NCI-H2107 (cell line): ENCODE measurements at places on chromosomes 1 and 21.

DNA sequence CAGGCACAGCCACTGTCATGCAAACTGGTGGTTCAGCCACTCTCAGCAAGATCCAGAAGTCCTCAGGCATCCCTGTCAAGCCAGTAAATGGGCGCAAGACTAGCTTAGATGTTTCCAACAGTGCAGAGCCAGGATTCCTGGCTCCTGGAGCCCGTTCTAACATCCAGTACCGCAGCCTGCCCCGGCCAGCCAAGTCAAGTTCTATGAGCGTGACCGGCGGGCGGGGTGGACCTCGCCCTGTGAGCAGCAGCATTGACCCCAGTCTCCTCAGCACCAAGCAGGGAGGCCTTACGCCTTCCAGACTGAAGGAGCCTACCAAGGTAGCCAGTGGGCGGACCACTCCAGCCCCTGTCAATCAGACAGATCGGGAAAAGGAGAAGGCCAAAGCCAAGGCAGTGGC, 46.6 kb upstream of the IPO9 start:
- no peak for DNase-seq

GRCh38 chr1:221743416-221744208, 1.7 kb upstream of the DUSP10 start:
- DNase-seq, result no peak

DNA sequence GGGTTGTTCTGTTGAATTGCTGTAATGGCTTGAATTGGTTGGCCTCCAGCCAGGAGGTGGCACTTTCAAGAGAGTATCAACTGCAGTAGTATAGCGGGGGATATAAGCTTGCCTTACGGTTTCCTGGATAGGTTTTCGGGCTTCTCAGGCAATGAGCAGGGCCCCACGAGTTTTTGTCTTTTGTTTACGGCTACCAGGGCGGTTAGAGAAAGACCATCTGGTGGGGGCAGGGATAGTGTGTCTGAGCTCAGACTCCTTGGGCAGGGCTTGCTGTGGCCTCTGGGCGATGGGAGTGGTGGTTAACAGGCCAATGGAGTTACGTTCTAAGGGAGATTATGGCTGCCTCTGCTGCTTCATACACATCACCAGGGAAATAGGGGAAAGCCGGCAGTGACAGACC, 62.8 kb downstream of the DTL start:
- no peak for DNase-seq

DNA sequence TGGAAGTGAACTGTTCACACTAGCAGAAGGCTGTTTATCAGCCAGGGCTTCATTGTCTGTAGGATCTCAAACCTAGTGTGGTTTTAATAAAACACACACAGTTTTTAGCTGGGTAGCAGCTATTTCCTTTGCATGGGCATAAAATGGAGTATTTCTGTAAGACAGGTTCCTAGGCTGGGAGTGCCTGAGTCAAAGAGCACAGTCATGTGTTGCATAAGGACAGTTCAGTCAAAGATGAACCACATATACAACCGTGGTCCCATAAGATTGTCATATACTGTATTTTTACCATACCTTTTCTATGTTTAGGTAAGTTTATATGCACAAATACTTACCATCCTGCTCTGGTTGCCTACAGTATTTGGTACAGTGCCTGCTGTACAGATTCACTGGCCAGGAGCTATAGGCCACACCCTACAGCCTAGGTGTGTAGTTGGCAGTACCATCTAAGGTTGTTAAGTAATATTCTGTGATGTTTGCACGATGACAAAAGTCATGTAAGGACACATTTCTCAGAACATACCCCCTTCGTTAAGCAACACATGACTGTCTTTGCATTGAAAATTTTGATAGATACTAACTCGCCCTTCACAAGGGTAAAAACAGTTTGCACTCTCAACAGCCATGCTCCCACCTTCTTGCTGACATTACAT, 17.2 kb downstream of the LGALS8 start:
- DNase-seq, result no peak

DNA sequence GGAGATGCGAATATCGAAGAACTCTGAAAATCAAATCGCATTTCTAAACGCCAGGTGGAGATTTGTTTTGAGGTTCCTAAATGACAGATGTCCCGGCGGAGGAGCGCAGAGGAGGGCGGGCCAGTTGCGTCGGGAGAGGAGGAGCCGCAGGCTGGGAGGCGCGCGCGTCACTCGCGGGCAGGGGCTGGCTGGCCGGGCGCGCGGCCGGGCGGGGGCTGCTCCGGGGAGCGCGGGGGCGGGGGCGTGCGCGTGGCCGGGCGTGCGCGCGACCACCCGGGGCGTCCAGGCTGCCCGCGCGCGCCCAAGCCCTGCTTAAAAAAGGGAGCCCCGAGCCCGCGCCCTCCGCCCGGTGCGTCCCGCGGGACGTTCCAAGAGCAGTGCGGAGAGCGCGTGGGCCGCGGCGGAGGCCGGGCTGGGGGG, 47.3 kb downstream of the H3-3A start:
- DNase-seq, result peak; percentile 79

- no peak for DNase-seq
Measured at GRCh38 chr21:38912102-38912629, 106.4 kb downstream of the ETS2 start.

GRCh38 chr21:44880405-44881197, 7.1 kb upstream of the PTTG1IP start:
- no peak for DNase-seq

GRCh38 chr1:189103956-189104355, 1373.7 kb downstream of the BRINP3 start:
- no peak for DNase-seq

GRCh38 chr1:245591346-245592188, 436.8 kb downstream of the KIF26B start:
- DNase-seq, result no peak

DNA sequence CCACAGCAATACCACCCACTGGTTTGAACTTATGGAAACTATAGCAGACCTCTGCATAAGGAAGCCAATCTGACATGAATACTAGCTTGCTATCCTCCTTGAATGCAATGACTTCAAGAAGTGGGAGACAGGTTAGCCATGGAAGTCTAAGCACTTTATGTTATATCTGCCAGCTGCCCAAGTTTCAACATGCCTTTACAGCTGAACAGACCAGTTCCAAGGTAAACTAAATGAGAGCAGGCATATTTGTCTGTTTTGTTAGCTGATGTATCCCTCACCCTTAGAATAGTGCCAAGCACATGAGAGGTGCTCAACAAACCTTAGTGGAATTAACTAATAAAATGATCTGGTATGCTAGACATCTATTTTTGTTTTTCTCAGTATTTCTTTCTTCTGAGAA, 65.1 kb downstream of the ALG14 start:
- no peak for DNase-seq

DNA sequence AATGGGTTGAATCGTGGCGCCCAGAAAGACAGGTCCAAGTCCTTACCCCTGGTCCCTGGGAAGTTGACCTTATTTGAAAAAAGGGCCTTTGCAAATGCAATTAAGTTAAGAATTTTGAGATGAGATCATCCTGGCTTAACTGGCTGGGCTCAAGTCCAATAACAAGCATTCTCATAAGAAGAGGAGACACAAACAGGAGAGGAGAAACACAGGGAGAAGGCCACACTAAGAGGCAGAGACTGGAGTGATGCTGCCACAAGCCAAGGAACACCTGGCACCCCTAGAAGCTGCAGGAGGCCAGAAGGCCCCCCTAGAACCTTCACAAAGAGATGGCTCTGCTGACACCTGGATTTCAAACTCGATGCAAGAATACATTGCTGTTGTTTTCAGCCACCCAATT, 44.6 kb downstream of the PDPN start:
- no peak for DNase-seq

- no peak for DNase-seq
Measured at GRCh38 chr1:171683870-171684269, 31.4 kb upstream of the MYOC start.

- DNase-seq, result no peak
Measured at GRCh38 chr1:8653878-8654277, 163.6 kb downstream of the RERE start.

DNA sequence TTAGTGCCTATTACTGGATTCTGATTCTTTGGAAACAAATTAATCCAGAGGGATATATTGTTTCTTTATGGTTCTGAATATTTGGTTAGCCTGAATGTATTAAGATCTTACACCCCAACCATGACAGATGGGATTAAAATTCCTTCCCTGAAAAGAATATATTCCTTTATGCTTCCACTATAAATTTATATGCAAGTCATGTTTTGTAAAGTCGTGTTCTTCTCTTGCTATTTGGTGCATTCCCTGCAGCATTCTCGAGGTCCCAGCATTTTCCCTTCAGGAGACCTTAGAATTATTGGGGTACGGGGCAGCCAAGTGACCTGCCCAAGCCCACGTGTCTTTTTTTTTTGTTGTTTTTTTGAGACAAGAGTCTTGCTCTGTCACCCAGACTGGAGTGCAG, 62.4 kb downstream of the DISC1 start:
- DNase-seq, result no peak

DNA sequence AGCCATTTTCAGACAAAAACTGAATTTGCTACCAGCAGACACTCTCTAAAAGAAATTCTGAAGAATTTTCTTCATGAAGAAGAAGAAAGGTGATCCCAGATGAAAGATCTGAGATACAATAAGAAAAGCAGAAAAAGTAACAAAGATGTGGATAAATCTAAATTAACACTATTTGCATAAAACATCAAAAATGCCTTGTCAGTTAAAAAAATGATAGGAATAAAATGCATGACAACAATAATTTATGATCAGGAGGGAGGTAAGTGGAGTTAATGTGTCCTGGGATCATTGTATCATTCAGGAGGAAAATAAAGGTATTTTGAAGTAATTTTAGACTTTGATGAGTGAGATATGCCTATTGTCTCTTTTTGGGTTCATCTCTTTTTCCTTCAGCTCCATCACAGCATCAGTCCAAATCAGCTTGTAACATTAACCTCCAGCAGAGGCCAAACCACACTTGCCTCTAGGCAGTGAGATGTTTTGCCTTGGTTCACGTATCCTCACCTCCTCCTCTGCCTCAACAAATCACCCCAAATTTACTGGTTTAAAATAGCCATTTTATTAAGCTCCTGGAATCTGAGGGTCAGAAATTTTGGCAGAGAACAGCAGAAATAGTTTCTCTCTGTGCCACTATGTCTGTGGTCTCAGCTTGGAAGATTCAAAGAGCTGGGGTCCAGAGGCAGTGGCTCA, 76.9 kb upstream of the HIVEP3 start:
- no peak for DNase-seq

DNA sequence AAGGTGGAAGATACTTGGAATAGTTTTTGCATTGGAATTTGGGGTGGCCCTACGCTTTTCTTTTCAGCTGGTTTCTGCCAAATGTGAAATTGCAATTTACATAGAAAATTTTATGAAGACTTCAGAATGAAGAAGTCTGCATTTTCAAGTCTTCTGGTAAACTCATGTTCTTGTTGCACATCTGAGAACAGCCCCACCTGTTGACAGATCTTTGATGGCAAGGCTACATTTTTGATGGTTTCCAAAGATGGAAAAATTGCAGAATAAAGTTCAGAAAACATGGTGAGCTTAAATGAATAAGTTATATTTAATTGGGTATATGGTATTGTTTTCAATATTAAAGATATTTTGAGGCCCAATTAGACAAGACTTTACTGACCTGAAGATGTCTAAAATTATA, 25.4 kb downstream of the OLFM3 start:
- DNase-seq, result no peak

GRCh38 chr1:89287181-89288050, 14.8 kb upstream of the GBP5 start:
- DNase-seq, result no peak

- DNase-seq, result no peak
Measured at GRCh38 chr1:14969006-14969405, 184.5 kb upstream of the TMEM51 start.

GRCh38 chr1:186476264-186477040, 15.5 kb upstream of the PDC start:
- DNase-seq, result no peak

- no peak for DNase-seq
Measured at GRCh38 chr1:61047061-61047460, 35.3 kb upstream of the NFIA start.

DNA sequence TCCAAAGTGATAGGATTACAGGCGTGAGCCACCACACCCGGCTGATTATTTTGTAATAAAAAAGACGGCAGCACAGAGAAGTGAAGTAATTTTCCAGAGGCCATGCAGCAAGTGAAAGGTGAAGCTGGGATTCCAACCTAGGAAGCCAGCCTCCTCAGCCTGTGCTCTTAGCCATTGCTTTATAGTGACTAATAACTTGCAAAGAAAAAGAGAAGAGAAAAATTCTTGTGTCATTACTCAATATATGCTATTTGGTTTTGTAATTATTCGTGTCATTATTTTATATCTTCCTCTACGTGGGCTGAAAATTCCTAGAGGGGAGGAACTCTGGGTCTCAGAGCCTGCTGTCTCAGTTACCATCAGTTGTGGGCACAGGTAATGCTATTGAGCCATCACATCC, 1.6 kb upstream of the IER5 start:
- no peak for DNase-seq

GRCh38 chr1:168700575-168701268, 28.3 kb downstream of the DPT start:
- no peak for DNase-seq

- DNase-seq, result no peak
Measured at GRCh38 chr1:31583082-31583994, 7.0 kb downstream of the TINAGL1 start.

- DNase-seq, result no peak
Measured at GRCh38 chr1:169250022-169250421, 117.6 kb downstream of the NME7 start.

- DNase-seq, result no peak
Measured at GRCh38 chr1:156337052-156337887, 822 bp downstream of the CCT3 start.

DNA sequence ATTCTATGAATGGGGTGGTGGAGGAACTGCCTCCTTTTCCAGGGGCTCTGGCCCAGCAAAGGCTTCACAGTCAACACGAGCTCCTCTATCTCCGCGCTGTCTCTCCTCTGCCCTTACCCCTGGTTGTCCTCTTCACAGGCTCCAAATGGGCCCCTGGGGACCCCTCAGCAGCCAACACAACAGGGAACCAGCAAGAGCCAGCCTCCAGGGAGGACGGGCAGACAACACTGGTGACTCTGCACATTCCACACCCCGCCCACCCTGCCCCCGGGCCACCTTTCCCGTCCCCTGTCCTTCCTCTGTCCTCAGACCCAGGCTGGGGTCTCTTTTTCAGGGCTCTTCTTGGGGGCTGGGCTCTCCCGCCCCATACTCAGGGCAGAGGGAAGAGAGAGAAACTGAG, 17.5 kb upstream of the ETV3 start:
- no peak for DNase-seq

GRCh38 chr1:89259283-89259971, 13.2 kb downstream of the GBP5 start:
- DNase-seq, result no peak

DNA sequence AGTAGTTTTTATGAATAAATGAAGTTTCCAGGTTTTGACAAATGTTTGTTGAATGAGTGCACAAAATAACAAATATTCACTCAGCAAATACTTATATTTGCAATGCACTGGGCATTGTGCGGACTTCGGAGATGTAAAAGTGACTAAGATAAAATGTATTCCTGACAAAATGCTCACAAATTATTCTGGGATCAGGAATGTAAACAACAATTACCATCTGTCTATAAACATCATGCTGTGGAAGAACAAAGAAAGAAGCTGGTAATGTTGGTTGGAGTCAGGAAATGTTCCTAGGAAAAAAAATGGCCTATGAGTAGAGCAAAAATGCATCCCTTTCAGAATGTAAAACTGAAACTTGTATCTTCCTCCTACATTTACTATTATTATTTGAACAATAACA, 68.5 kb downstream of the CRB1 start:
- DNase-seq, result no peak

- no peak for DNase-seq
Measured at GRCh38 chr1:238060061-238060460, 169.3 kb upstream of the ZP4 start.

- no peak for DNase-seq
Measured at GRCh38 chr21:35561116-35561515, 499.2 kb downstream of the SETD4 start.
